ENCODE measurements at places on chromosomes 6 and 20.

DNA sequence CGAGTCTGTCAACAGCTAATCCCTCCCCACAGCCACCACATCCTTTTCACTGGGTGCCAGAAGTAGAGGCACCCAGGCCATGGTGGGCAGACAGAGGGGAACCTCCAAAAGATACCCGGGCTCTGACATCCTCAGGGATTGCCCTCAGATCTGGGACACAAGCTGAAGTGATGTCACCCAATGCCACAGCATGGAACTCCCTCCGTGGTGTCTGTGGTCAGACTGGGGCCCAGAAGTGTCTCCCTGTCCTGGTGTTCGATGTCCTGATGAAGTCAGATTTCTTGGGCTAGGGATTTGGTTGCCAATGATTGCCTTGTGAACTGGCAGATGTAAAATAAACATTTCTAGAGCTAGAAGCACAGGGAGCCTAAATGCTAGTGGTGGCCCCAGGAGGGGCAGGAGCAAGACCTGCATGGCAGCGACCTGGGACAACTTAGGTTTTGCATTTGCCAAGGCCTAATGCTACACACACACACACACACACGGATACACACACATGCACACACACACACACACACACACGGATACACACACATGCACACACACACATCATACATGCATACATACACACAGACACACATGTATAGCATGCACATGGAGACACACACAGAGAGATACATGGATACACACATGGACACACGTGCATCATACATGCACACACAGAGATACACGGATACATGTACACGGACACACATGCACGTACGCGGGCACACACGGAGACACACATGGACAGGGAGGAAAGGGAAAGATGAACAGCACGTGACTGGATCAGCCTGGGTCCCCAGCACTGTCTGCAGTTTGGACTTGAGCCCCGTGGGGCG, 221.0 kb downstream of the NFATC2 start:
- no peak overlapping the region for H3K4me3 ChIP-seq
- no peak for DNase-seq
- H3K36me3 ChIP-seq: no peaks in the 10 kb centered on the region
- no peaks in the 10 kb centered on the region for H3K4me1 ChIP-seq

DNA sequence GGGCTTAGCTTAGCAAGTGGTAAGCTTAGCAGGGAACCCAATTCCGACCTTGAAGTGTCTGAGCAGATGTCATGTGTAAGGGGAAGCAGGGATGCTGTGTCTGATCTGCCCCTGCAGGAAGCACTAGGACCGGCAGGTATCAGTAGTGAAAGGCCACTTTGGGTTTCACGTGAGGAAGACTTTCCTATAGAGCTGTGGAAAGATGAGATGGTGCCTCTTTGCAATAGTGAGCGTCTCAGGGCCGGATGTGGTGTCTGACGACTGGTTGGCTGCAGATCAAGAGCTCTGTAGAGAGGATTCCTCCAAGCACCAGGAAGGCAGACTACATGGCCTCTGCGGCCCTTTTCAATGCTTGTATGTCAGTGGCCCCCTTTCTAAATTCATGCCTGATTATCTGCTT, 98.3 kb downstream of the TIAM2 start:
- H3K27ac ChIP-seq: no peak overlapping the region
- DNase-seq: no peak
- no peak overlapping the region for H3K4me3 ChIP-seq
- no peaks in the 10 kb centered on the region for H3K27me3 ChIP-seq
- no peaks in the 10 kb centered on the region for H3K4me1 ChIP-seq
- no peaks in the 10 kb centered on the region for H3K36me3 ChIP-seq

DNA sequence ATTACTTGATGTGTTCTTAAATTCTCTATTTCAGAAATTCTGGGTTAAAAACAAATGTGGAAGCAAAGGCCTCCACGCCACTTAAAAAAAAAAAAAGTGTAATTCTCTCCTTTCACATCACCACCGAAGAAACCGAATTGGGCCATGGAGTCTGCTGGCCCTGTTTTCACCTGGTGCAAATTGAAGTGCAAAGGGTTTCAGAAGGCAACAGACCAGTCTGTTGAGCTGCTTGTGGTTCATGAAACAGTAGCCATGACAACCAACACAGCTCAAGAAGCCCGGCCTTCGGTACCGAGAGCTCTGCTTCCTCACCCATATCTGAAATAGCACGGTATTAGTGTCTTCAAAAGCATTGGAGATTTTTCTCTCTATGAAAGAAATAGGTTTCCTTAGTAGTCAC, 63.1 kb downstream of the GMPR start:
- H3K36me3 ChIP-seq: no peaks in the 10 kb centered on the region
- H3K4me1 ChIP-seq: no peaks in the 10 kb centered on the region
- DNase-seq: no peak
- no peak overlapping the region for H3K4me3 ChIP-seq
- no peaks in the 10 kb centered on the region for H3K27me3 ChIP-seq
- H3K27ac ChIP-seq: no peak overlapping the region

DNA sequence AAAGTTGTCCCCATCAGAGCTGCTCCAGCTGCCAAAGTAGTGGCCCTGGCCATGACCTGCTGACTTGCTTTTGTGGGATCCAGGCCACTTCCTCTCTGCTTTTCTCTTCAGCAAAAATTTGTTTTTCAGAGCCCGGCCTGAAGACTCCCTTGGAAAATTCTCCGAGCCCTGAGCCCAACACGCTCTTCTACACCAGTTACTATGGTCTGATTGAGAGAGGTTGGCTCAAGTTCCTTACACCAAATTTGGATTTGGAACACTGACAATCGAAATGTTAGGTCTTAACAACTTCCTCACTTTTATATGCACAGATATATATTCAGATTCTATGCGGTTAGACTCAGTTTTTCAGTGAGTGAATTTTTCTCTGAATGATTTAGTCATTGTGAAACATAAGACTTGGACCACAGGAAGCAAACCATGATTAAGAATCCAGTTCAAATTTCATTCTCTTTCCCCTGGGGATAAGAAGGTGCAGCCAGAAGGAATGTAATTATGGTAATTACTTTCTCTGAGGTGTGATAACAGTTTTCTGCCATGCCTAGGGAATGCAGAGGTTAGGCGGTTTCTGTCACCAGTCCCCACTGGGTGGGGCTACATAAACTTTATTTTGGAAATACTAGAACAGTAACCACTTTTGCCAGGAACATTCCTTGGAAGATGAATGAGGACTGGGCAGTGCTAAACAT, 365.2 kb downstream of the SYNE1 start:
- peaks cover 4% of the 10 kb centered on the region for H3K4me1 ChIP-seq
- no peaks in the 10 kb centered on the region for H3K36me3 ChIP-seq
- no peak overlapping the region for H3K4me3 ChIP-seq
- H3K27ac ChIP-seq: peak overlapping the region; percentile 9

DNA sequence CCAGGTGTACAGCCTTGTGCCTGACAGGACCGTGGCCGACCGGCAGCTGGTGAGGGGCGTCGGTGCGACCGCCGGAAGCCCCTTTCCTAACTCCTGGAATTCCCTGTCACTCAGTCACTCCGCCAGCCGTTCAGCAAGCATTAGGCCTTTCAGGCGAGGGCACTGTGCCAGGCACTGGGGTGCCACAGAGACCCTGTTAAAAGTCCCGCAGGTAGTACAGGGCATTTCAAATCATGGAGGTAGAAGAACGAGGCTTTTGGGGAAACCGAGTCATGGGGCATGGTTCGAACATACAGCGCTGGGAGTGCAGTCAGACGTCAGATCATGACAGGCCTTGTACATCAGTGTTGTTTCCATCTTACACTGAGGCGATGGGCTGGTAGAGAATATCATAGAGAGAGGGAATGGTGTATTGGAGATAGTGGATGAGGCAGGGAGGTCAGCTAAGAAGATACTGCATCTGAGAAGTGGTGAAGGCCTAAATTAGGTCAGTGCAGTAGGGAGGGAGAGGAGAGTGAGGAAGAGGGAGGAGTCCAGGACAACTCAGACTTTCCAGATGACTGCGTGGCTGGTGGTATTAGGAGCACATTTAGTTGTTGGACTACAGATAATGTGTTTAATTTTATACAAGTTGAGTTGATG, 892 bp upstream of the DXO start:
- peaks cover 4% of the 10 kb centered on the region for H3K4me1 ChIP-seq
- no peak for DNase-seq
- no peaks in the 10 kb centered on the region for H3K36me3 ChIP-seq

DNA sequence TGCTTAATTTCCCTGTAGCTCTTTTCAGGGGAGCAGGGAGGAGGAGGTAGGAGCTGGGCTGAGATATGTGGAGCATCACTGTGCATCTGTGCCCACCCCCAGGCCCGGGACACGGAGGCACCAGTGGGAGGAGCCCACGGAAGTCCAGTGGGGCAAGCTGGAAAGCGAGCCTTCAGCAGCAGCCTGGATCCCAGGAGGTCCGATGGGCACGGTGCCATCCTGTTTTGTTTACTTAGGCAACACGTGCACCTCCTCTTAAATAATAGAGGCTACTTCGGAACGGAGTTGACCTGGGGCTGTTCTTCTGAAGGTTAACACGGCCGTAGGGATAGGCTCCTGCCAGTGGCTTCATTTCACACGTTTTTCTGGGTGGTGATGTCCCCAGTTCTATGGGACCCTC, 51.6 kb downstream of the CDH4 start:
- DNase-seq: no peak
- H3K4me1 ChIP-seq: no peaks in the 10 kb centered on the region
- no peak overlapping the region for H3K4me3 ChIP-seq

DNA sequence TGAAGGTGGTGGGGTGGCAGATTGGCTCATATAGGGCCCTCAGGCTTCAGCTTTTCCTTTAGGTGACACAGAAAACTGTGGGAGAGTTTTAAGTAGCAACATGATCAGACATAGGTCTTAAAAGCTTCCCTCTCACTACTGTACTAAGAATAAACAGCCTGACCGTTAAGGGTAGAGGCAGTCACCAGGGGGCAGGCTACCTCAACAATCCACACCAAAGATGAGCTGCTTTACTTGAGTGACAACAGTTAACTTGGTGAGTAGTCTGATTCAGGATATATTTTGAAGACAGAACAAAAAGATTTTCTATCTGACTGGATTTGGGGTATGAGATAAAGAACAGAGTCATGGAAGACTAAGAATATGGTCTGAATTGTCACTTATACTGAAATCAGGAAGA, 193.1 kb upstream of the SHLD1 start:
- H3K27me3 ChIP-seq: no peaks in the 10 kb centered on the region
- H3K36me3 ChIP-seq: no peaks in the 10 kb centered on the region
- H3K4me3 ChIP-seq: no peak overlapping the region
- no peaks in the 10 kb centered on the region for H3K4me1 ChIP-seq
- H3K27ac ChIP-seq: no peak overlapping the region

DNA sequence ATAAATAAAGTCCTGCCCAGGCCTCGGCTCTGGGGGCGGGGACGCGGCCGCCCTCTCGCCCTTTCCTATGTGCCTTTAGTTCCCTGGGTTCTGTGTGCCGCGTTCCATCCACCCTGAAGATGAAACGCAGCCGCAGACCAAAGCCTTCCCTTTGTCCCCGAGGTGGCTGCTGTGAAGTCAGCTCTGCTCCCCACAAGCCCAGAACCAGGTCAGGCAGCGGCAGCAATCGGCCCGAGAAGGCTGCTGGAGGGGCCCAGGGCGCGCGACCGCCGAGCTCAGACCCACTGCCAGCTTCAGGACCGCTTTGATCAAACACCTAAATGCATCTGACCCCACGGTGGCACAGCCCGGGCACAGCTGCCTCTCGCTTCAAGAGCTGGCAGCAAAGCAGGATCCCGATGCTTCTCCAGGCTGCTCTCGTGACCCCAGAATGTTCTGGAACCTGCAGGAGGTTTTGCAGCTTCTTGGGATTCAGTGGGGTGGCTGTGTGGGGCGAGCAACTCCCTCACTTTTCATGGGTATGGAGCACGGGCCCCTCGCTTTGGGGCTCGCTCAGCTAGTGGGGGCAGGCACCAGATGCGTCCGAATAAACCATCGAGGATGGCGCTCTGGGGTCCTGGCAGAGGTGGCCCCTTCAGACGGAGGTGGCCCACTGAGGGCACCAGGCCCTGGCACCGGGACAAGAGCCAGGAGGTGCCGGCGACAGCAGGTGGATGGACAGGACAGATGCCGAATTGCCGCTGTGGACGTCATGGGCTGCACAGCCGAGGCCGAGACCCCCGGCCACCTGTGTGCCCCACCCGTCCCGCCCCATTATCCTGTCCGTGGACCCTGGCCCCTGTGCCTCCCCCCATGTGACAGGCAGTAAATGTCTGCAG, 13.0 kb downstream of the CHRNA4 start:
- no peaks in the 10 kb centered on the region for H3K36me3 ChIP-seq
- no peaks in the 10 kb centered on the region for H3K4me1 ChIP-seq
- no peak for DNase-seq

GRCh38 chr6:10351791-10352190, 63.1 kb downstream of the TFAP2A start:
- H3K36me3 ChIP-seq: no peaks in the 10 kb centered on the region
- H3K4me1 ChIP-seq: no peaks in the 10 kb centered on the region
- H3K27me3 ChIP-seq: no peaks in the 10 kb centered on the region
- no peak for DNase-seq

DNA sequence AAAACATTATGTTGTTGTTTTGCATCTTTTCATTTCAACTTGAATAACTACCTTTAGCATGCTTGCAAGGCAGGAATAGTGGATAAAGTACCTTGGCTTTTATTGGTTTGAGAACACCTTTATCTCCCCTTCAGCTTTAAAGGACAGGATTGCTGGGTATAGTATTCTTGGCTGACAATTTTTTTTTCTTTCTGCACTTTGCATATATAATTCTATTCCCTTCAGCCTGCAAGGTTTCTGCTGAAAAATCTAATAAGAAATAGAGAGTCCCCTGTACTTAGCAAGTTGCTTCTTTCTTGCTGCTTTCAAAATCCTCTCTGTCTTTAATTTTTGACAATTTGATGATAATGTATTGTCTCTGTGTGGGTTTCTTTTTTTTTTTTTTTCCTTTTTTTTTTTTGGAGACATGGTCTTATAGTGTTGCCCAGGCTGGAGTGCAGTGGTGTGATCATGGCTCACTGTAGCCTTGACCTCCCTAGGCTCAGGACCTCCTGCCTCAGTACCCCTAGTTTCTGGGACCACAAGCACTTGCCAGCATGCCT, 47.1 kb downstream of the SMAP1 start:
- no peaks in the 10 kb centered on the region for H3K4me1 ChIP-seq
- no peak overlapping the region for H3K4me3 ChIP-seq
- no peaks in the 10 kb centered on the region for H3K27me3 ChIP-seq
- H3K36me3 ChIP-seq: no peaks in the 10 kb centered on the region
- no peak overlapping the region for H3K27ac ChIP-seq

DNA sequence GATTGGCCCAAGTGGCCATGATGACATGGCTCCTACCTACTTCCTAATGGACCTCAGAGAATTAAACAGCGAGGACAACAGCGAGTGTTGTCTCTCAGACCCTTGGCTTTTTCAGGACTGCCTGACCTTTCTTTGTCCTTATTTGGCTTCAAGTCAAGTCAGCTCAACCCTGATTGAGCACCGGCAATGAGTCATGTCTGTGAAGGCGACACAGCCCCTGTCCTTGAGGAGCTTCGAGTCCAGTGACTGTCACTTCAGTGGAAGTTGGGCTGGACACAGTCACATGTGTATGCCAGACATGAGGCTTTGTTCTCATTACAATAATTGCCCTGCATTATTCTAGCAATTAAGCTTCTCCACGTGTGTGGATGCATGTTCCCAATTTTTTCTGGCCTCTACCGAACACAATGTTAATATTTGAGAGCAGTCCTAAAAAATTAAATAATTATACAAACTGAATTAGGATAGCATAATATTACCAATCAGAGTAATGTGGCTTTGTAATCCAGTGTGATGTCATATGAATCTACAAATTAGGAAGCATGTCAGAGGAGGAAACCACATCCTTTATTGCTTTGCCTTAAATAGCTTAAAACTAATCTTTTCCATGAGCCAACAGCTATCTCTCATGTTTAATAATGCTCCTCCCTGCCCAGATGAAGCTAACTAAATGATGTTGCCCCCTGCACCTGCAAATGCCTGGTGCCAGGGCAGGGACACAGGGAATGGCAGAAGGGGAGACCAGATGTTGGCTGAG, 178.6 kb downstream of the CDH26 start:
- H3K4me3 ChIP-seq: no peak overlapping the region
- no peak overlapping the region for H3K27ac ChIP-seq
- no peaks in the 10 kb centered on the region for H3K27me3 ChIP-seq
- H3K4me1 ChIP-seq: no peaks in the 10 kb centered on the region

Measured in colonic mucosa (tissue), 4 donors.